ENCODE measurements at places on chromosomes 1 and 21.

DNA sequence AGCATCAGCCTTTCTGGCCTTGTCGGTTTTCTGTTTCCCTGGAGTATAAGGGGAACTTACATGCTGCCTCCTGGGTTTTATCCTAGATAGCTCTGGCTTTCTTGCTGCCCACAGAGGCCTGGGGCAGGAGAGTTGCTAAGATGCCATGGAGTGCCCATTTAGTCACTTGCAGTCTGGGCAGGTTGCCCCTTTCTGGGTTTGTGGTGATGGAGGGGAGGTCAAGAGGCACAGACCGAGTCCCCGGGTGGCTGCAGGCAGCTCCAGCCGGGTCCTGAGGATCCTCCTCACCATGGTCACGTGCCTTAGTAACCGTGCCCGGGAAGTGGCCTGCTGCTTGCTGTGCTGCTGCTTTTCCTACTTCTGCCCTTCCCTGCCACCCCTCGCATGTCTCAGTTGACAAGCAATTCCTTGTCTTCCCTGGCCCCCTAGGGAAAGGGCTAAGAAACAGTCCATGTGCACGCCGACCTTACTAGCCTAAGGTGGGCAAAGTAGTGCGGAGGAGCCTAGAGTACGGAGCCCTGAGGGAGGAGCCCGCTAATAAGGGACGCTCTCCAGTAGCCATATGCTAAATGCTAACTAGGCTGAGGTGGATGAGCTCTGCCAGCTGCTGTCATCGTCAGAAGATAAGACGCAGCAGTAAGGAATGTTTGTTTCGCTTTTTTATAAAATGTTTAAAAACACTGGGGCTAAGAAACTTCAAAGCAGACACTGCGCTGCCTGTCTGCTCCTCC, 34.8 kb downstream of the CLCA1 start:
- peak; percentile 43 for DNase-seq

DNA sequence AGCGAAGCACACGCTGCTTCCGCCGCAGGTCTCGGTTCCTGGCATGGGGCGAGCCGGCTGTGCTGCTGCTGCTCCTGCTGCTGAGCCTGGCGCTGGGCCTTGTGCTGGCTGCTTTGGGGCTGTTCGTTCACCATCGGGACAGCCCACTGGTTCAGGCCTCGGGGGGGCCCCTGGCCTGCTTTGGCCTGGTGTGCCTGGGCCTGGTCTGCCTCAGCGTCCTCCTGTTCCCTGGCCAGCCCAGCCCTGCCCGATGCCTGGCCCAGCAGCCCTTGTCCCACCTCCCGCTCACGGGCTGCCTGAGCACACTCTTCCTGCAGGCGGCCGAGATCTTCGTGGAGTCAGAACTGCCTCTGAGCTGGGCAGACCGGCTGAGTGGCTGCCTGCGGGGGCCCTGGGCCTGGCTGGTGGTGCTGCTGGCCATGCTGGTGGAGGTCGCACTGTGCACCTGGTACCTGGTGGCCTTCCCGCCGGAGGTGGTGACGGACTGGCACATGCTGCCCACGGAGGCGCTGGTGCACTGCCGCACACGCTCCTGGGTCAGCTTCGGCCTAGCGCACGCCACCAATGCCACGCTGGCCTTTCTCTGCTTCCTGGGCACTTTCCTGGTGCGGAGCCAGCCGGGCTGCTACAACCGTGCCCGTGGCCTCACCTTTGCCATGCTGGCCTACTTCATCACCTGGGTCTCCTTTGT, 2.6 kb downstream of the TAS1R3 start:
- no peak for DNase-seq

DNA sequence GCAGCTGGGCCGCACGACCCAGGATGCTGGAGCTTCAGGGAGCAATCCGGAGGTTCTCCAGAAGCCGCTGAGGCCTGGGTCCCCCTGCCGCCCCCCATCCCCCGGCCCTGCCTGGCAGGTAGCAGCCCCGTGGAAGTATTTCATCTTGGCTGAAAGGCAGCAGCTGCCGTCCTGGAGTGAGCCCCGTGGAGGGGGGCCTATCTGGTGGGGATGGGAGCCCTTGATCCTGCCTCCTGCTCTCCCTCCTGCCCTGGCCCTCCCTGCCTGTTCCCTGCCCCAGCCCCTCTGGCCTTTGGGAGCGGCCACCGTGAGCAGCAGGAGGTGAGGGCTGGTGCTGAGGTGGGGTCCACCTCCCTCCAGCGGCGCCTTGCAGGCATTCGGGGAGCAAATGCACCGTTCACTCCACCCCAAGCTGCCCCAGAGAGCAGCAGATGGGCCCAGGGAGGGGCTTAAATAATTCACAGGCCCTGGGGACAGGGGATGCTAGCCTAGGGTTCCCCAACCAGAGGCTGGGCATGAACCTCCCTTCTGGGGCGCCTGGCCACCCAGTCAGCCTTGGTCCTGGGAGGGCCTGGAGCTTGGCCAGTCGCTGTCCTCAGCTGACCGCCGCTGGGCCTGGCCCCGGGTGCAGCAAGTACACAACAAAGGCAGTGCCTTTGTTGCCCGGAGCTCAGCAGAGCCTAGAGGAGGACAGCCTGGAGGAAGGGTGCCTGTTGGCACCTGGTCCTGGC, 23.7 kb upstream of the PLCH2 start:
- no peak for DNase-seq

DNA sequence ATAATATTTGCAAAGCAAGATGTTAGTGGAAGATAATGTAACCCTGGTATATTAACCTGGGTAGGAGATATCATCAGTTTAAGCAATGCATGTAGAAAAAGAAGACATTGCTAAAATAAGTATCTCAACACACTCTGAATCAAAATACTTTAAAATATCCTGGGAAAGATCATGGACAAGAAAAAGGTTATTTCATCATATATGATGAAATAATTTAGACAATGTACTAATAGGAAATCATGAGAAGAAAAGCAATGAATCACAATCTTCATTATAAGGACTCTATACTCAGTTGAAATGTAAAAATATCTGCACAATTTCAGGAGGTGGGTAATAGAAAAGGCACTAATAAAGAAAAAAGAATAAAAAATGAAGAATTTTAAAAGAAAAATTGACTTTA, 158.8 kb downstream of the KCNT2 start:
- DNase-seq = no peak

DNA sequence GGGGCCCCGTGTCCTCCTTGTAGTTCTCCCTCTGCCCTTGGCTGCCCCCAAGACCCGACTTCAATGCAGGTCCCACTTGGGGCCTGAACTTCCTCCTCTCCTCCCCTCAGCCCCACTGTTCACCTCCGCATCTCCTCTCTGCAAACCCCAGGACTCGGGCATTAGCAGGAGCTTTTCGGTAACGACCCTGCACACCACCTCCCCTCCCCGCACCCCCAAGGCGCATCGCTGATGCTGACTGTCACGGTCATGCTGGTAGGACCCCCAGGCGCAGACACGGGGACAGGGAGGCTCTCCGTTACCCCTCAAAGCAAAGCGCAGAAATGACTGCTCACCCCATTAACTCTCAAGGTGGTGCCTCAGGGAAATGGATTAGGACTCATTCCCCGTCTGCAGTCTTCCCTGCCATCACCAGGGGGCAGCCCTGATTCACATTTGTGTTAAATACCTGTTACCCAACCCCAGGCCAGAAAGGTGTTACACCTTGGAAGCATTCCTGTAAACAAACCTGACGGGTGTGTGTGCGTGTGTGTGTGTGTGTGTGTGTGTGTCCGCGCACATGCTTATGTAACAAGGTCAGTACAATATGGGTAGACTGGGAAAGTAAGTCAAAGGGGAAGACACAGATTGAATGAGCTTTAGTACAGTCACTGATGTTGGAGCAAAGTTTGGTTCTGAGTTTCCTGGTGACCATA, 6.4 kb upstream of the GUCA2B start:
- peak; percentile 79 for DNase-seq

DNA sequence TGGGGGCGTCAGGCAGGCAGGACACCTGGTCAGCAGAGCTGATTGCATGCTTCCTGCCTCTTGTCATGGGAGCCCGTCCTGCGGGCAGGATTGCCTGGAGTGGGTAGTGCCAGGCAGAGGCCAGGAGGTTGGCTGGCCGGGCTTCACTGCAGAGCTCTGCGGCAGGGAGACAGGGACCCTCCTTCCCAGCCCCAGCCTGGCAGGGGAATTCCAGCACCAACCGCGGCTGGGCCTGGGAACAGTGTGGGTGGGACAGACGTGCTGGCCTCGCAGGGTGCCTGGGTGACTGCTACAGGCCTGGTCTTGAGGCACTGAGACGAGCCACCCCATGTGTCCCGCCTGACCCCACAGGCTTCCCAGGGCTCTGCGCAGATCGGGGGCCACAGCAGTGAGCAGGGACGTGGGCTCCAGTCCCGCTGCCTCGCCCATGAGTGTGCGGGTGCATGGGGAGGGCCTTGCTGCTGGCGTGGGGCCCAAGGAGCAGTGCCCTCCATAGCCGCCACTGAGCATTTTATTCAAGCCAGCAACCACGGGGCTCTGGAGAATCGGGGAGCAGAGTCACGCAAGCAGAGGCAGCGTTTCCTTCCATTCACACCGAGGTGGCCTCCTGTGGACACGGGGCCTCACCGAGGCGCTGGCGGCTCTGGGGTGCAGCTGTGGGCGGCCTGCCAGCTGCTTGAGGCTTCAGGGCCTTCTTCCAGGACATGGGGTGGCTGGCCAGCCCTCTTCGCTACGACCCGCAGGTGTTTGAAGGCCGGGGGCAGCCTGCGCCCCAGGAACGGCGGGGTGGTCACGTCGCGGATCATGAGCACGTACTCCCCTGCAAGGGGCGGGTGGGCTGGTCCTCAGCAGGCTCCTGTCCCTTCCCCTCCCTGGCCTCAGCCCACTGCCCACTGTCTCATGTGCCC, 70.3 kb downstream of the MORN1 start:
- no peak for DNase-seq

GRCh38 chr1:19287436-19288185, 959 bp downstream of the AKR7A3 start:
- no peak for DNase-seq

DNA sequence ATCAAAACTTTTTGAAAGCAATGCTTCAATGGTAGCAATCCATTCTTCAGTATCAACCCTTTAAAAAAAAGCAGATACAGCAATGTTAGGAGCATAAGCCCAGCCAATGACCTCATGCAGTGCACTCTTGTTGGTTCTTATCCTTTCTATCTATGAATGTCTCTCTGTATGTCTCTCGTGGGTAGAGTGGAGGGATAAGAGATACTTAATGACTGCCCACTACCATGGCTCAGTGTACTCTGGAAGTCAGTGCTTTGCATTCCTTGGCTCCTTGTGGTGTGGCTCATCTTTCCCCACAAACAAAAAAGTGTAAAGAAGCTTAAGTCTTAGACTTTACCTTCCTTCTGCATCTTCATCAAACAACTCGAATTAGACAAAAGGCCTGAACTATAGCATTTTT, 50.3 kb downstream of the PCSK9 start:
- DNase-seq = no peak
